ENCODE measurements at places on chromosomes 5 and 9.

DNA sequence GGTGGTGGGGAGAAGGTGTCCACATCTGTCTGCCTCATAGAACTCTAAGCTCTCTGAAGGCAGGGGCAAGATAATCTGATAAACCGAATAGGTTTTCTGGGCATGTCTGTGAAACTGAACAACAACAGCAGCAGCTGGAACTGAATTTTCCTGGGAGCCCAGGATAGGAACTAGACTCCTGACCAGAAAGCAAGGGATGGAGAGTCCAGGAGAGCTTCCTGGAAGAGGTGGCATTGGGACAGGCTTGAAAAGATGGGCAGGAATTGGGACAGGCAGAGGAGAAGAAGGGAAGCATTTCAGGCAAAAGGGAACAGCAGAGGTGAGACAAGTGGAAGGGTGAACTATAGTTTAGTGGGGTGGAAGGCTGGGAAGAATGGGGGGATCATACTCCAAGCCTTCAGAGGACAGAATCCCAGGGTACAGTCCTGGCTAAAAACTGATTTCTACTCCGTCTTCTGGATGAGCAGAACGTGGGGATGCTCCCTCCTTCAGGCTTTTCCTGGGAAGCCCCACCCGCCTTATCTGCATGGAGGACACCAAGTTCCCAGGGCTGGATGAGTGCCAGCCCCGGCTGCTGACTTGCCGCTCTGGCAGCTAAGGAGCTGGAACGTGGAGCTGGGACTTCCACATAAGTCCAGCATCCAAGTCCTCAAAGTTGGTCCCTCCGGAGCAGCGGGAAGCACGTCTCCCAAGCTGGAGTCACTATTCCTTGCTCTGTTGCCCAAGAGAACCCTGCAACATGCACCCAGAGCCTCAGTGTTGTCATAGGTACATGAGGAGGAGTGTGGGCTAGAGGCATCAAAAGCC, 13.9 kb upstream of the KIF12 start:
- DNase-seq: no peak

DNA sequence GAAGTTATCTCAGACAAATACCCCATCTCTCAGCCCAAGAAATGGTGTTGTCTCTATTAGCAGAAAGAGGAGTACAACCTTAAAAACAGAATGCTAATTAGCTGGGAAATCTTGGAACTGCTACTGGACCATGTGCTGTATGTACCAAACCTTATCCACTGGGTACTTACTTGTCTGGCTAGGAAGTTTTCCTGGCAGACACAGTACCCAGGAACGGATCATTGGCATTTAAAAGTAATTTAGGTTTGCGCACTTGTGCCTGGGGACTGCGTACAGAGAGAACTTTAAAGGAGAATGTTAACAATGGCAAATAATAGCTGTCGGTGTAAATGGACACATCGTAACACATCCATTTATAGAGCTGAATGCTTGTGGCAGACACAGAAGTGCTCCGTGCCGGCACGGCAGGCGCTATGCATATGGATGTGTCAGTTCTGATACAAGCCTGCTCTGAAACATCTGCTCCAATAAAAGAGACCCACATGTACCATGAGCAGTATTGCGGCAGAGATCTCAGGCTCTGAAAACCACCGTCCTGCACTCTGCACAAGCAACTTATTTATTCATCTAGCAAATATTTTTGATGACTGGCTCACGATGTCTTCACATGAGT, 290.6 kb upstream of the PANK3 start:
- DNase-seq: no peak

DNA sequence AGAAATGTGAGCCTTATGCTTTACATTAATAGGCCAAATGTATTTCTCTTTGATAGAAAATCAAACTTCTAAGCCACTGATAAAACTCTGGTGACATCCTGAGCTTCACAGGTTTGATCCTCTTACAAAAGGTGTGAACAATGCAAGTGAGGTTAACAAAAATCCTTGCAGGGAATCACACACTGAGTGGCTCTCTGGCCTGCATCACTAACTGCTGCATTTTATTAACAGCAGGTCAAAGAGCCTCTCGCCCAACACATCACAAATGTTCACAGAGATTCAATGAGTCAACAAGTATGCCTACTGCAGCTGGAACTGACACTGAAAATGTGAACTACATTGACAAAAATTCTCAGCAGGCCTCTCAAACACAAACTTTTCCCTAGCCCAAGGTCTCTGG, 122.3 kb downstream of the SEMA5A start:
- no peak for DNase-seq

DNA sequence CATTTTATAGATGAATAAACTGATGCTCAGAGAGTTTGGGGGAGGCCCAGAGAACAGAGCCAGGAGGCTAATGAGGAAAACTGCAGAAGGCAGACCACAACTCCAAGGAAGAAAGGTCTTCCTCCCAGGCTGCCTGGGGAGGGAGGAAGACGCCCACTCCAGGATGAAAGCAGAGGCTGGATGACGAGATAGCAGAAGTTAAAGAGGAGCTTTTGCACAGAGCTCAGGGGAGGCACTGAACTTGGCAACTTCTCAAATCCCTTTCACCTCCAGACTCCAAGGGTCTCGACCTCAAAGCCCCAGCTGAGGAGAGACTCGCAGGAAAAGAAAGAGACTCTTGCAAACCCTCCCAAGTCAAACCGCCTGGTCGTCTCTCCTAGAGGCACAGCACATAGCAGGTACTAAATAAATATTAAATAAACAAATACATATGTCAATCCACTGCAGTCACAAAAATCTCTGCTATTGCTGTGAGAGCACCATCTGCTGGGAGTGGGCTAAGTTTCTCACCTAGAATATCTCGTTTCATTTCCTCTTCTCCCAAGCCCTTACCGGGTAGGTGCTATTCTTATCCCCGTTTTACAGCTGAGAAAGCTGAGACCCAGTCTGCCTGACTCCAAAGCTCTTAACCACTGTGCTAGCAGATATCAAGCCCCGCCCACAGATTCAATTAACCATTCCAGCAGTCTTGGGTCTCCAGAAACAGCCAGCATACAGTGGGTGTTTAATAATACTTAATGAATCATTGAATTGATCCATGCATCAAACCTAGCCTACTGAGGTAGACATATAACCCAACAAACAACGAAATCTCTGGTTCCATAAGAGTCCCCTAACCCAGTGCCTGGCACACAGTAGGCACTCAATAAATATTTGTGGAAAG, 97.8 kb upstream of the HAND1 start:
- DNase-seq: no peak

DNA sequence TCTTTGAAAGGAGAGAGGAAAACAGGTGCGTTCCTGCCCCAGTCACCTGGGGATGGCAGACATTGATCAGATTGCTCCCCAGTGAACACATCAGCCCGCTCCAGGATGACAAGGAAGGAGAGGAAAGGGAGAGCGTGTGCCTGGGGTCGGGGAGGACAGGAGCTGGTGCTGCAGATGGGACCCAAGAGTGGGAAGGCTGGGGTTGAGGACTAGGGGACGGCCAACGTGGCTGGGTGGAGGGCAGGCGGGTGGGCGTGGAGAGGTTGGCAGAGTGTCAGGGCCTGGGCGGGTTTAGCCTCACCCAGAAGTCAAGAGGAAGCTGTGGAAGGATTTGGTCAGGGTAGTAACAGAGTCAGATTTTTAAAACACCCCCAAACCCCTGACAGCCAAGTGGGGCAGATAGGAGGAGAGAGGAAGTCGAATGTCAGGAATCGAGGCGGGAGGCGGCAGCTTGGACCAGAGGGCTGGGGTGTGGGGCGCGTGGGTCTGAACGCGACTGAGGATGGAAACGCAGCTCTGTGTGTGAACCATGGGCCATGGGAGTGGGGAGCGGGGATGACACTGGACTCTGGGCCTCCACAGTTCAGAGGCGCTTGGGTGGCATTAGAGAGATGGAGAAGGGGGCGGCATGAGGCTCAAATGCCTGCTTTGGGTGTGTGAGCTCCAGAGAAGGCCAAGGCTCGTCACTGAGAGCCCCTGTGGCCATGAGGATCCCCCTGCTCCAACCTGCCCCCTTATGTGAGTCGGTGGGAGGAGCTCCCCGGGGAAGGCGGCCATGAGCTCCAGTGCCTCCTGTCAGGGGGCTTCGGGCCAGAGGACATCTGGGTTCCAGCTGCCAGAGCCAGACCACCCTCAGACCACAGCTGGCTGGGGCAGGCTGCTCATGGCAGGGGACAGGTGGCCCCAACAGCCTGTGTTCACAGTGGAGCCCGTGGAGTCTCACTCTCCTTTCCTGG, 24.6 kb downstream of the LAMC3 start:
- no peak for DNase-seq
